ENCODE measurements at places on chromosomes 5 and 9.

- no peak for DNase-seq
These were observed 12.7 kb downstream of the ANKS6 start for GRCh38 chr9:98783518-98784226.

DNA sequence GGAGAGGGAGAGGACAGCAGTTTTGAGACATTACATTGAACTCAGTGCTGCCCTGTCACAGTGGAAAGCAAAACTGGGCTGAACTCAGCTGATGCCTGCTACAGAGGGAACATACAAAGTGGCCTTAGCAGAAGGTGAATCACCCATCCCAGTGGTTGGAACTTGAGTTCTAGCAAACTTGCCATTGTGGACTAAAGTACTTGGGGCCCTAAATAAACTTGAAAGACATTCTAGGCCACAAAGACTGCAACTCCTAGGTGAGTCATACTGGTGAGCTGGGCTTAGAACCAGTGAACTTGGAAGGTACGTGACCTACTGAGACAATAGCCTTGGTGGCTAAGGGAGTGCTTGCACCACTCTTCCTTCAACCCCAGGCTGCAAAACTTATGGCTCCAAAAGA is 155.7 kb upstream of the RIOK2 start:
- DNase-seq, result no peak

- no peak for DNase-seq
These were observed 7.9 kb downstream of the TICAM2 start for GRCh38 chr5:115594128-115595047.

DNA sequence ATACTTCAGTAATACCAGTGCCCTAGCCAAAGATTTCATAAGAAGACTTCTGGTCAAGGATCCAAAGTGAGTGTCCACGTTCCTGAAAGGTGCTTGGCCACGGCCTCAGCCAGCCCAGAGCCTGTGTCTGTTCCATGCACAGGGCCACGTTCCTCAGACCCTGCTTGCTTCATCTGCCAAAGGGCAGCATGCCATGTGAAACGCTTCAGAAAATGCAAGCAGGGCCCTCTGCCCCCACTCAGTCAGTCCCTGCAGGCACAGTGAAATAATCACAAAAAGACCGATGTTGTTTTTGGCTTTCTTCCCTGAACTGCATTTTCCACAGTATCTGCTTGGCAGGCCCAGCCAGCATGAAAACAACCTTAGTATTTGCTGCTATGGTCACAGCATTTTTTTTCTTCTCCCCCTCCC is 85.5 kb upstream of the CTSL start:
- DNase-seq, result no peak

DNA sequence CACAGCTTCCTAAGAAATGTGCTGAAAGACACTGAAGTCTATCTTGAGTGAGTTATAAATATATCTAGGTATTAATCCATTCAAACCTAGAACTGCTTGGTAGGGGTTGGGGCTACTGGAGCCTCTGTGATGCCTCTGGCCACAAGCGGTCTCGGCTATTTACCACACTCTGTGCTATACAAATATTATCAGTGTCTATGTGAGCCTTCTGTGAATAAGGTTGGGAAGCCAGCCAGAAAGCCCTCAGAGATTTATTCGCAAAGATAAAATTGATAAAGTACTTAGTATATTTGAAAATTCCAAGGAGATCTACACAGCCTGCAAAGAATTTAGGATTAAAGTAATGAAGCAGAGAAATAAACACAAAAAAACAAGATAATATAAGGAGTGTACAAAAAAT is 41.4 kb downstream of the LIFR start:
- DNase-seq, result no peak

- DNase-seq, result peak; percentile 27
These were observed 64.8 kb upstream of the SLC1A1 start for GRCh38 chr9:4425319-4426045.

- DNase-seq, result no peak
These were observed 105.6 kb downstream of the SEC61B start for GRCh38 chr9:99327667-99328066.

DNA sequence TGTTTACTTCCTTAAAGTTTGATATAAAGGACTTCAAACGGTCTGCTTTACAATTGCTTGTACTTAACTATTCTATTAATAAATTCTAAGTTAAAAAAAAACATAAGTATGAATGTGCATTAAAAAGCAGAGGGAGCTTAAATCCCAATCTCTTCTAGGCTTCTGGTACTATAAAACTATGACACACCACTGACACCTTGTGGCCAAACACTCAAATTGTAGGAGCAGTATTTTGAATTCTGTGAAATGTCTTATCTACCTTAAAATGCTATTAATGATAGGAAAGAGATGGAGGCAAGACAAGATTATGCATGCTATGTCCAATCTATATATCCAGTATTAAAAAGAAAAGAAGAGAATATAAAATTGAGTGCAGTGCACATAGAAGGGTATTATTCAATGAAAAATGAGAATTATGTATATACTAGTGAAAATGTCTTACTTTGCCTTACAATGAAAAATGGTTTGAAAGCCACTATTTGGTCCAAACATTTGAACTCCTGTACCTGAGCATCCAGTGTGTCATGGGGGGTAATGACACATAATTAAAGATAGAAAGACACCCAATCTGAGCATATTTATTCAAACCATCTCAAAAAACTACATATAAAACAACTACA is 87.6 kb downstream of the ERP44 start:
- DNase-seq, result peak; percentile 72

GRCh38 chr5:68140763-68141162 is 74.8 kb upstream of the PIK3R1 start:
- no peak for DNase-seq

GRCh38 chr5:78377718-78378105 is 17.3 kb downstream of the SCAMP1 start:
- DNase-seq, result no peak

DNA sequence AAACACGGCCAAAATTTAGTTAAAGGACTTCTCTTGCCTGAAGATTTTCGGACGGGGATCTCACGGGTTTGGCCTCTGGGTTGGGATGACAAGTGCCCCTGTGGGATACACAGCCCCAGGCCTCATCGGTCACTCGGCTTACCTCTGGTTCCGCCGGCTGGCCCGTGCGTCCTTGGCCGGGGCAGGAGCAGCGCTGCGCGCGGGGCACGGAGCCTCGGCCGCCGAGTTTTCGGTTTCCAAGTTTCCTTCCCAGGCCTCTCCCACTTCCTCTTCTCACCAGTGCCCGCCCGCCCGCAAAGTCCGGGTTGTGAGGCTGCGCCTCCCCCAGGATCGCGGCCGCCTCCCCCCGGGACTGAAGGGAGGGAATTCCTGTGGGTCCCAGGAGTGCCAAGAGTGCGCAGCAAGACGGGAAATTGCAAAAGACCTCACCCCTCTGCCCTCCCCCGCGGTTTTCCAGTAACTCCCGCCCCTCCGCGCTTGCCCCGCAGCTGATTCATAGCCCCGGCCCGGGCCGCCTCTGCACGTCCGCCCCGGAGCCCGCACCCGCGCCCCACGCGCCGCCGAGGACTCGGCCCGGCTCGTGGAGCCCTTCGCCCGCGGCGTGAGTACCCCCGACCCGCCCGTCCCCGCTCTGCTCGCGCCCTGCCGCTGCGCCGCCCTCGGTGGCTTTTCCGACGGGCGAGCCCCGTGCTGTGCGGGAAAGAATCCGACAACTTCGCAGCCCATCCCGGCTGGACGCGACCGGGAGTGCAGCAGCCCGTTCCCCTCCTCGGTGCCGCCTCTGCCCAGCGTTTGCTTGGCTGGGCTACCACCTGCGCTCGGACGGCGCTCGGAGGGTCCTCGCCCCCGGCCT is at the start of gene OSMR:
Gene OSMR (plus strand): TSS at position 487 of the 853 bp plus-strand sequence. CDS start 23,033 bp downstream, outside the sequence.
- DNase-seq, result no peak

Measured in inflammatory macrophage (primary cell).